ENCODE measurements at places on chromosomes 1 and 21.

- no peak for DNase-seq
Observed at GRCh38 chr1:68293609-68294366, 61.5 kb upstream of the WLS start.

- peak; percentile 86 for DNase-seq
Observed at GRCh38 chr1:109546311-109547109, 1.9 kb upstream of the GNAI3 start.

DNA sequence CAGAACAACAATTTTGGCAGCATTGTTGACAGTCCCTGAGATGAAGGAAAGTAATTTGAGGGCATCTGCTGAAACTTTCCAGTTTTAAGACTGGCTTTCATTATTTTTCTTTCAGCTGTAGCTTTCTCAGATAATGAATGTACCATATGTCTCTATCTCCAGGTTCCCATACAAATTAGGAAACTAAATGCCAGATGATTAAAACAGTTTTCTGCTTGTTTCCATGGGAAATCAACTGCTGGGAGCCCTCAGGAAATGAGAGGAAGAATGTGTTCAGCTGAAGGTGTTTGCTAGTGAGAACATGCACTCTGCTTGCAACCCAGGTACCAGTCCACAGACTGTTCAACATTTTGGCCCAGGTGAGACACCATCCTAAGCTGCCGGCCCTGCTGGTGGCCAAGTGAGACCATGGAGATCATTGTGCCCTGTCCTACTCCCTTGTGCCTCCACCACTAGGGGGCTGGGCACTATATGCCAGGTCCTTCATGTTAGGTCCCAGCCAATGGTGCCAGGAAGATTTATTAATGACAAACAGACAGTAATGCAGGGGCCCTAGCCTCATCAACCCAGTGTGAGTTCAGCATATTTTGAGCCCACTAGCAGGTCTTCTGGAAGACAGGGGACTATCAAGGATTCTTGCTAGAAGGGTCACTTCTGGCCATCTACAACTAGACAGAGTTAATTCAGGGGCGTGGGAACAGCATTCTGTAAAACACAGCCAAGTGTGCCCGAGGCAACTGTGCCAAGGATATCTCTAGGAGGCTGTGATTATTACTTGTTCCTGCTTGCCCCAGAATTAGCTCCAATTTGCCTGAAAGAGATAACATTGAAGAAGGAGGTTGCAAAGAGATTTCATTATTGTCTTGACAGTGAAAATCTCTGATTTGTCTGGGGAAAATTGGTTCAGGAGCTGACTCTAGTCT lies 17.0 kb upstream of the LRRC8C start:
- no peak for DNase-seq

GRCh38 chr1:23018661-23019093 lies 591 bp upstream of the KDM1A start:
- DNase-seq = no peak

GRCh38 chr1:193342811-193343210 lies 156.4 kb upstream of the B3GALT2 start:
- no peak for DNase-seq

DNA sequence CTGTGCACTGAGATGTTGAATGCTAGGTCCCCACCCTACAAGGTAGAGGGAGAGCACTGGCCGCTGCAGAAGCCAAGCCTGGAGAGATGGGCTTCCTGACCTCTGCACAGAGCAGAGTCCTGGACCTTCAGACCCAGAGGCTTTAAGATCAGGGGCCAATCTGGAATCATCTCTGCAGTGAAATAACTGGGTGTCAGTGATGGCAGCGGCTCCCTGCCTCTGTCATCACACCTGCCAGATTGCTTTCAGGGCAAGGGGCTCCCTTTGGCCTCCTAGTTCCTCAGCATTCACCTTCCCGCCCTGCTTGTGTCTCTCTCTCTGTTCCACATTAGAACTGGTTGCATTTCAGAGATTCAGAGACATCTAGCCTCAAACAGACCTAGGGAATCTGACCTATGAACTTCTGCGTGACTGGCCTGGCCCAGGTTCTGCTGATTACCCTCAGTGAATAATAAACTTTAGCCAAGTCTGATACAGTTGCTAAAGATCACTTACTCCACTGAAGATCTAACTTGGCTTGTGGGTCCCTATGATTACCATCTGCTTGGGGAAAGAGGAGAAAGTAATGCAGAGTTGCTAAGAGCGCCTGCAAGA lies 87.8 kb downstream of the ATP1A1 start:
- DNase-seq = no peak

- no peak for DNase-seq
Observed at GRCh38 chr1:193701759-193702158, 515.3 kb upstream of the B3GALT2 start.

DNA sequence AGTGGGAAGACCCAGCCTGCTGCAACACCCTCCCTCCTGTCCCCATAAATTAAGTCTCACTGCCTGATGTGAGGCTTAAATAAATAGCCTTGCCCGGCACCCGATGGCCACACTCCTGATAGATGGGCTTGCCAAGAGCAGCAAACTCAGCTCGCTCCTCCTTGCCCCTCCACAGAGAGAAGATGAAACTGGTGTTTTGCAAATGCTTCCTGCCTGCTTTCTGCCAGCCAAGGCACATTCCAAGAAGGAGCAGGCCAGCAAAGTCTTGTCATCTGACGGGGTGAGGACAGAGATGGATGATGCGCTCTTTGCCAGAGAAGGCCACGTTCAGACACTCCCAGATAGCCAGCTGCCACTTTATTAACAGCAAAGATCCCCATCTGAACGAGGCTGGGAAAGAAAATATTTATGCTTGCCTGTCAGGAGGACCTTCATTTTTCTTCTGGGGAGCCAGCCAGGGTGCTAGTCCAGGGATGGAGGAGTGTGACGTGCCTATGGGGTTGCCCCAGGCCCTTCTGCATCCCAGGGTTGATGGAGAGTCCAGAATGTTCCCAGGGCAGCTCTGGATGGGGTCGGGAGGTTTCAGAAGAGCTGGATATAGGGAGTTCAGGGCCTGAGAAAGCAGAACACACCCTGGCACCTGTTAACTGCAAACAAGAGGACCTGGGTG lies 265.4 kb downstream of the FOXD2 start:
- no peak for DNase-seq

DNA sequence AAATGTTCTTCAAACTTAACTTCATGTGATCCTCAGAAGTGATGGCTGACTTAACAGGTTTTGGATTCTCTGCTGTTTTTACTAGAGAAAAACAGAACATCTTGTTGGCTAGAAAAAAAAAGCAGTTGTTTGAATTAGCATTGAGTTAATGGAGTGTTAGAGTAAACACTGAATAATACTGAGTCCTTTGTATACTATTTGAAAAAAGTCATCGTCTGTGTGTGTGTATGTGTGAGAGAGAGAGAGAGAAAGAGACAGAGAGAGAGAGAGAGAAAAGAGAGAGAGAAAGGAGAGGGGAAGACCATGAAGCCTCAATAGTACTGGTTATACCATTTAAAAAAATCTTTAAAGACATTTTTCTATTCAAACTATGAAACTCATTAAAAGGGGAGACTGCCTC lies 10.4 kb downstream of the ZNF697 start:
- no peak for DNase-seq

GRCh38 chr1:32749332-32749731 lies 46.8 kb upstream of the SYNC start:
- DNase-seq = no peak

- DNase-seq = no peak
Observed at GRCh38 chr21:43372663-43373361, 54.1 kb downstream of the SIK1 start.

GRCh38 chr1:206001476-206001888 lies 1.7 kb downstream of the RAB7B start:
- no peak for DNase-seq

DNA sequence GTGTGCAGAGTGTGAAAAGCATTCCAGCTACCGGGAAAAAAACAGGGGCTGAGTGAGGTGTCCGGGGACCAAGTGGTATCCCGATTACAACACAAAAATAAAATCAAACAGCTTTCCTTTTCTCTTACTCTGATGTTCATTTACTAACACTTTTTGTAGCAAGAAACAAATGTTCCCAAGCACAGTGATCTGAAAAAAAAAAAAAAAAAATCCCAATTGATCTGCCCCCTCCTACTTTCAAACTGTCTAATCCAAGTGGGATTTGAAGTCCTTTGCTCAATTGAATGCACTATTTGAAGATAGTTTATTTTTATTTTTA lies 1.3 kb downstream of the BACE2 start:
- no peak for DNase-seq

GRCh38 chr1:17640393-17640792 lies 100.9 kb downstream of the ARHGEF10L start:
- DNase-seq = no peak

GRCh38 chr1:155859234-155859829 lies at the start of gene SYT11:
TSS of gene SYT11 (plus strand) at chr1:155859567. CDS start at chr1:155859762, 195 bp downstream.
- peak; percentile 91 for DNase-seq

- no peak for DNase-seq
Observed at GRCh38 chr21:46080171-46081021, 17.5 kb upstream of the COL6A2 start.

- no peak for DNase-seq
Observed at GRCh38 chr1:88640060-88640459, 44.0 kb upstream of the PKN2 start.

DNA sequence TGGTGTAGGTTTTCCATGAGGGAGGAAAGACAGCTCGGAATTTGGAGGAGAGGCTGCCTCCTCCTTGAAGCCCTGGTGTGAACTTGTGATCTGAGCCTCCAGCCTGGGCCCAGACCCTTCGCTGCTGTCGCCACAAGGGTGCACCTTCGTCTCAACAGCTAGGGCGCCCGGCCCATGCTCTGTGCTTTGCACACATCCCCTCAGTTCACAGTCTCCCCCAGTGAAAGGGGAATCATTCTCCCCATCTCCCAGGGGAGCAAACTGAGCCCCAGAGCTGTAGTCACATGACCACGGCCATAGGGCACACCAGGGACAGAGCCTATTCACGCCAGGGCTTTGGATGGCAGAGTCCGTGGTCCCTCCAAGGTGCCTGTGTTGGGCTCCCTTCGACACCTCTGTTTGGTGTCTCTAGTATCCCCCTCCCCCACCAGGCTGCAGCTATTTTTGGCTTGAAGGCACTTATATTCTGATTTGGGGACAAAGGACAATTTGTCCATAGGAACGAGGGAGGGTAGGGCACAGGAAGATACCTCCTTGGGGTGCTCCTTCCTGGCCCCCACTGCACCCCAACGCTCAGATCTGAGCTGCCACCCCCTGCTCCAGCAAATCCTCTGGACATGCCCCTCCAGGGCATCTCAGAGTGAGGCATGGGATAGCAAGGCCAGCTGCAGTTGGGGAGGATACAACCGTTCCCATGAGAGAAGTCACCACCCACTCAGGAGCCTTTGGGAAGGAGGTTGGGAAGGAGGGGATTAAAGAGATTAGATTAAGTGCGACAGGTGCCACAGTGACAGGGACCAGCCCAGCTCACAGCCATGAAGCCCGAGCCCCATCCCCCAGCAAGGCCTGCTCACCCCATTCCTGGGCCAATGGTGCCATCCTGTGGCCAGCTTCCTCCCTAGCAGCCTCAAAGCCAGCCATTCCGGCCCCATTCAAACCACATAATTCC lies 15.7 kb downstream of the MATN1 start:
- DNase-seq = peak; percentile 33

DNA sequence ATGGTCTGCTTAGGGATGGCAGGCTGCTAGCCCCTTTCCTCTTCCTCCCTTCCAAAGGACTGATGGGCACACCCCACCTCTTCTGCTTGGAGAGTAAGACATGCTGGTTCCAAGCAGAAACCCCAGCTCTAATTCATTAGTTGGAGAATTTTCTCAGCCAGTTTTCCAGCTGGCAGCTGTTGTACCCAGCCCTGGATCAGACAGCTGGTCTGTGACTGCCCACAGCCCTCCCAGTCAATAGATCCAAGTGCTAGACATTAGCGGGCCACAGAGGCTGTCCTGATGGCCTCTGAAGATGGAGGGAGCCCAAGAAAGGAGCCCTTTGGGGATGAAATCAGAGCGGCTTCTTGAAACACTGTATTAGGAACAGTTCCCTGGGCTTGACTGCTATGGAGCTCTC lies 35.8 kb downstream of the ACOT11 start:
- DNase-seq = no peak

- no peak for DNase-seq
Observed at GRCh38 chr1:31745096-31745945, 18.8 kb downstream of the ADGRB2 start.

- DNase-seq = no peak
Observed at GRCh38 chr1:53372501-53372951, 44.7 kb upstream of the LRP8 start.

DNA sequence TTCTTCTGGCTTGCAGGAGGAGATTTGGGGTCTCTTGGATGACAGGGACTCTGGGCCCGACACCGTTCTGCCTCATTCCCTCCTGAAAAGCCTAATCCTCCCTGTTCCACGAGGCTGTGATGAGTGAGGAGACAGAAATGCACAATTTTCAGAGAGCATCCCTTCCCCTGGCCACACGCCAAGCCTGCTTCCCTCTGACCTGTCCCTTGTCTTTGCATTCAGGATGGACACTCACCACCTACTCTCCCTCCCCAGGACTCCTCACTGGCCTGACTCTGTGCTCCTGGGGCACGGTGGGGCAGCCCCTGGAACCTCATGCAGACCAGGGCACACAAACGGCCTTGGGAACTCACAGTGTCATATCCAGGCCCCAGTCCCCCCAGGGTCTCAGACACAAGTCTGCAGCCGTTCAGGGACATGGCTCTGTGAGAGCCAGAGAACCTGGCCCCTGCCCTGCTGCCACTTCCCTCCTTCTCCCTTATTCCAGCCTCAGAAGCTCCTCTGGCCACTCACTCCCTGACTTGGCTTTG lies 3.5 kb upstream of the PRAMEF12 start:
- DNase-seq = no peak

DNA sequence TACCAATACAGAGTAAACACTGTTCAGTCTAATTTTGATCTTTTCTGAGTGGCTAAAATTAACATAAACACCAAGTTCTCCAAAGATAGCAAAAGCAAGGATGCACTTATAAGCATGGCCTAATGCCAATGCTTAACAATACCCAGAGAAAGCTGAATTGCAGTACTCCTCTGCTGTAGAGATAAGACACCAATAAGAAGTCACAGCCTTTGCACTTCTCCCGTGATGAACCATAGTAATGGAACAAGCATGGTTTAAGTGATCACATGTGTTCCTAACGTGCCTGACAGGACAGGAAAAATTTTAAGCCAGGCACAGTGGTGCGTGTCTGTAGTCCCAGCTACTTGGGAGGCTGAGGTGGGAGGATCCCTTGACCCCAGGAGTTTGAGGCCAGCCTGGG lies 5.6 kb downstream of the PRDX1 start:
- no peak for DNase-seq

- DNase-seq = no peak
Observed at GRCh38 chr21:37410639-37411038, 44.1 kb downstream of the DYRK1A start.

DNA sequence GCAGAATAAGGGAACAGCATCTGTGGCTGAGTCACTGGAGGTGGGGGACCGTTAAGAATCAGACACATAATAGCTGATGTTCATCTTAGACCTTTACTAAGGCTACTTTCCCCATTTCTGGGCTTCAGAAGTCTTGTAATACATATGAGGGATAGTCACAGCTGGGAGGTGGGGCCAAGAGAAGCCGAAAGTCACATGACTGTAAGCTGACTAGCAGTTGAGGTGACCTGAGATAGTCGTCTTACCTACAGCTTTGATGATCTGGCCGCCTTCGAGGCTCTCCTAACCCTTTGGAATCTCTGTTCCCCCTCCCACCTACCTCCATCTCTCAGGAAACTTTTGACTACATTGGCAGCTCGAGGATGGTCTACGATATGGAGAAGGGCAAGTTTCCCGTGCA lies 9.4 kb downstream of the NCSTN start:
- no peak for DNase-seq

Data from stimulated activated CD4-positive, alpha-beta T cell treated with anti-CD3 and anti-CD28 coated beads, Interleukin-1b, Interleukin-23, amount 100 ng/mL, for 1 hour (primary cell).